Inflammatory macrophage treated with lipopolysaccharide for 4 hours (primary cell): ENCODE measurements at places on chromosomes 5 and 9.

GRCh38 chr5:98569288-98569687 is 204.2 kb upstream of the RGMB start:
- no peak for DNase-seq

- DNase-seq, result no peak
These were observed 388.3 kb upstream of the CHD1 start for GRCh38 chr5:99317136-99317535.

GRCh38 chr5:60447488-60447920 is 252.5 kb downstream of the DEPDC1B start:
- DNase-seq, result no peak

GRCh38 chr5:73435759-73436534 is 12.6 kb downstream of the FOXD1 start:
- no peak for DNase-seq

DNA sequence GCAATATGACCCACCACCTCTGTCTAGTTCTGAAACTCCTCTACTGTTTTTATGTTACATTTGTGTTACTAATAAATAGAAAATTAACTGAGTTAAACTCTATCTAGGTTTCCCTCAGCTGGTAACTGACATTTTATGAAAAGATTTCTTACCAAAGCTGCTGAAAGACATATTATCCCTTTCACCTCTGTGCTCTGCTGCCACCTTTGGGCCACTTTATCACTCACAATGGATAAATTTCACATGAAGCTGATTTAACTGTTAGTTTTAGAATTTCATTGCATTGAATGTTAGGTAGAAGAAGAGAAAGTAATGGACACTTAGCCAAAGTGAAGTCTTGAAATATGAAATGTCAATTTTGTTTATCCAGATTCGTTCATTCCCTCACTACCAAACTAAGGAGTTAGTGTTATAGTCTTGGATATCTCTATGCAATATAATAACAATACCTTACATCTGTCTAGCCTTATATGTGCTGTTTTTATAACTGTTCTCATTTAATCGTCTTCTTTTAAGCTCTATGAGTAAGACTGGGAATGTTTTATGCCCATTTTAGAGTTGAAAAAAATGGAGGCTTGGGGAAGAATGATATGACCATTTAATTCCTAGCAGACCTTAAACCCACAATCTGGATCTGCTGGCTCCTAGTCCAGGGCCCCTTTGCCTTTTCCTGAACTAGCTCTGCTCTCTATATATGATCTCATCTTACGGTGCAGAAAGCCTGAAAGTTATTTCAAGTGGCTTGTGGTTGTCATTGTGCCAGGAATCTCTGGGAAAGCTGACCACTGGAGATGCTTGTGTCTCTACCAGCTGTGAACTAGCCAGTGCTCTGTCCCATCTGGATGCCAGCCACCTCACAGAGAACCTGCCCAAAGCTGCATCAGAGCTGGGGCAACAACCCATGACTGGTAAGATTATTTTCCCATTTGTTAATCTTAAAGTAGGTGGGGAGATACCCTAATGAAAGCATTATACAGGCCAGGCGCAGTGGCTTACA is 97.1 kb downstream of the GOLPH3 start:
- DNase-seq, result peak; percentile 54

- DNase-seq, result no peak
These were observed 378.3 kb upstream of the WWC1 start for GRCh38 chr5:167912941-167913665.

- peak; percentile 97 for DNase-seq
These were observed 72.0 kb downstream of the ZFAND5 start for GRCh38 chr9:72292874-72293607.

- DNase-seq, result no peak
These were observed 71.4 kb downstream of the INSYN2B start for GRCh38 chr5:169908864-169909263.

GRCh38 chr9:102855641-102856040 is 139.5 kb upstream of the CYLC2 start:
- DNase-seq, result no peak

DNA sequence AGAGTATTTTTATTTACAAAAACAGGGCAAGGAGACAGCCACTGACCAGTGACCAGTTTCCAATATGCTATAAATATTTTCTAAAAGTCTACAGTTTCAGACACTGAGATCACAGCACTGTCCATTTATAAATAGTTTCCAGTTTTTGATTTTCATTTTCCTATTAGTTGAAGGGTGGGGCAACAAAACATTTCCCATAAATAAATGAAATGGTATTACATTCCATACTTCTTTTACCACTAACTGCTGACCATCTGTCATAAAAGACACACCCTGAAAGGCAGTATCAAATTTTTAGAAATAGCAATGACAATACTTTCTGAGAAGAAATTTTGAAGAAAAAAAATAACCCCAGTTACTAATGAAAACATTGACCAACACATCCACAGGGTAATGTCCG is 126.7 kb downstream of the ARSB start:
- no peak for DNase-seq

- no peak for DNase-seq
These were observed 57.2 kb downstream of the MLANA start for GRCh38 chr9:5947912-5948311.

DNA sequence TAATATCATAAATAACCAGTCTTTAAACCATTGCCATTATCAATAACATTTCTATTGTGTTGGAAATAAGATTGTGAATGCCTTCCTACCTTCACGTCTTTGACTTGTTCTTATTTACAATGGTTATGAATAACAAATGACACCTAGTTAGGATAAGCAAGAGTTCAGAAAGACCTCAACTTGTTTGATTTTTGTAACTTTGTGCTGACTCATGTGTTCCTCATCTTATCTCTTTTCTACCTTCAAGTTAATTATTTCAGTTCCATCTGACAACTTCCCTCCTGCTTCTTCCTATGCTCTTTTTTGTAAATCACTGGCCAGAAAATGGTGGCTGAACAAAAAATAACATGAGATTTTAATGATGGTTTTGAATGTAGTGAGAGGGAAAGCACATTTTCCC is 538.5 kb upstream of the TUSC1 start:
- DNase-seq, result no peak

GRCh38 chr9:125536167-125536772 is 170.7 kb downstream of the MAPKAP1 start:
- DNase-seq, result no peak

DNA sequence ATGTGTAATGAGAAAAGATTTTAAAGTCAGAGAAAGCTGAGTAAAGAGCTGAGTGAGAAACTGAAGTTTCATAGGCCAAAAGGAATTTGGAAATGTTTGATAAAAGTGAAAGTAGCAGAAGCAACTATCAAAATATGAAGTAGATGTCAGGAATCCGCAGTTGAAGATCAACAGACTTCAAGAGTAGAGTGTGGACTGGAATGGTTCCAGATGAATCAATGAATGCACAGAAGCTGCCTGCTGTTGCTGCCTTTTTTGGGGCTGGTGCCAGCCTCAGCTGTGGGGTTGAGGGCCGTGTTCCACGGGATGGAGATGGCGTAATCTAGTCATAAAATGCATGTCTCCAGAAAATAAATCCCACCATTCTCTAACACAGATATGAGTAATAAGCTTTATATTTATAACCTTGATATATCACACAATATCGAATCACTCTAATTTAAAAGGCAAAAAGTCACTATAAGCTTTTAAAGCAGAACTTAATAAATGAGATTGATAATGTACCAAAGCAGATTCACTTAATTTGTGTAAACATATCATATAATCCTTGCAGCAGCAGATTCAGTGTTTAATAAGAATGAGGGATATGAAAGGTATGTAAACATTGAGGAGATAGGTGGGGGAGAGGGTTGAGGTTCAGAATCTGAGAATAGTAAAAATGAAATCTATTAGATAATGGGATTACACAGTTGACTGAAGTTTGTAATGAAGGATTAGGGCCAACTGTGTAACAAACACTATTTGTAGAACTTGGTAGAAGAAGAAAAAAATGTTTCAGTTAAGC is 652.3 kb upstream of the FTMT start:
- no peak for DNase-seq

DNA sequence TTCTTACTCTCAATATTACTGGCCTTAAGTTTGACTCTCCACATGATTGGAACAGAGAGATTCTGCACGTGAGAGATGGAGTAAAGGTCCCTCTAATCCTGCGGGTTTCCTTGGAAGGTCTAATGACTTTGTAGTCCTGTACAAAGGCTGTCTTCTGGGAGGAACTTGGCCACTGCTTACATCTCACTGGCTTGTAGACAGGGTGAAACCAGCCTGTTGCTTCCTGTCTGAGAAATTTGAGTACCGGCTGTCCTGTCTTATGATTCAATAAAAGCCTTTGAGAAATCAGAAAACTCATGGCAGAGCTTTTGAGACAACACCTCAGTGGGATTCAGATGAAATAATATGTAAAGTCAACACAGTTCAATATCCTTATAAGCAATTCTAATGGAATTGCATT is 43.0 kb downstream of the IL31RA start:
- no peak for DNase-seq

DNA sequence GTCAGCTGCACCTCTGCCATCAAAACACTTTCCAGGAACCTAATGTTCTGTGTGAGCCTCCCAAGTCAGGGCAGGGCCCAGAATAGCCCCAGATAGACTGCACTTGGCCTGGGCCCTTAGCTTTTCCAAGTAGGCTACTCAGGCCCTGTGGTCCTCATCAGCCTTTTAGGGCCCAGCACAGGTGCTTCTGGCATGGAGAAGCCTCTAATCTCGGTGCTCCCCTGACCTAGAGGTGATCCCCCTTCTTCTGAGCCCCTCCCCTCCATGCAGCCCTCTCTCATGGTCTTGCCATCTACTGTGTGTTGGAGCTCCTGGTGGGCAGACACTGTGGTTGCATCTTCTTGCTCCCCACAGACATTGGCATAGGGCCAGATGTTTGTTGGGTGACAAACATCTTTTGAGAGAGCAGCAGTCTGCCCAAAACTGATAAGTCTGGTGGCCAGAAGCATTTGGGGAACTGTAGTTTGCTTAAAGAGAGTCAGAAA is 28.1 kb downstream of the FRMPD1 start:
- DNase-seq, result no peak

DNA sequence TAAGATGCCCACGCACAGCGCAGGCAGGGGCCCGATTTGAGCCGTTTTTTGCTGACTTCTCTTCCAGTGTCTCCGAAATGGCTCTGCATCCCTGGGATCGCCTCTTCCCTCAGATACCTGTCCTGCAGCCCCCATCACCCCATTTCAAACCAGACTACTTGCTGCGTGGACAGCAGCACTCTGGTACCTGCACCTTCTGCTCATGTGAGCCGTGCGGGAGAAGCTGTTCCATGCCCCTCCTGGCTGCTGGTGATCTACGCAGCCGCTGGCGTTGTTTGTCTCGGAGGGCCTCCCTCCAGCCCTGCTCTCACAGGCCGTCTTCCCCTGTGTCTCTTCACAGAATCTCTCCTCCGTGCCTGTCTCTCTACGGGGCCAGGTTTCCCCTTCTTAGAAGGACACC is 13.4 kb downstream of the CEP72 start:
- DNase-seq, result no peak

GRCh38 chr5:145965804-145966203 is 29.4 kb downstream of the SH3RF2 start:
- peak; percentile 54 for DNase-seq

DNA sequence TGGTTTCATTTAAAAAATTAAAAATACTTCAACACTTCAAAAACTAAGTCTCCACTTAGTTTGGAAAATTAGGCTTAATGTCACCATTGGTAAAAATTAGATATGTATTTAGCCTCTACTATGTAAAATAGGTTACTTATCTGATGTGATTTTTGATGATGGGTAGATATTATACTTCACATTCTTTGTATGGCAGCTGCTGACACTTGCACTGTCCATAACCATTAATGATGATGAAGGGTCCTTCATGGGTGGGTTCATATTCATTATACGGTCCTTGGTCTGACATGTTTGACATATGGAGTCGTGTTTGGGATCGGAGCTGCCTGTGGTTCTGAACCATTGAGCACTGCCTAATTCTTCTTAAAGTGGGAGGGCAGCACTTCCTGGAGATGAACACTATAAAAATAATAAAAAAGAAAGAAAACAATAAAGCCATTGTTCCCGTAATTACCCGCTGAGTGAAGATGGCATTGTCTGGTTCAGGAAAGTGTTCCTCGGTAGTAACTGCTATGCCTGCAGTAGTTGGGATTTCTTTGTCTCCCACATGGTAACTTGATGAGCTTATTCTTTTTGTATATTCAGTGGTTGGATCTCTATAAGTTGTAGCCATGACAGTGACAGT is 2.2 kb downstream of the LRRTM2 start:
- DNase-seq, result no peak

DNA sequence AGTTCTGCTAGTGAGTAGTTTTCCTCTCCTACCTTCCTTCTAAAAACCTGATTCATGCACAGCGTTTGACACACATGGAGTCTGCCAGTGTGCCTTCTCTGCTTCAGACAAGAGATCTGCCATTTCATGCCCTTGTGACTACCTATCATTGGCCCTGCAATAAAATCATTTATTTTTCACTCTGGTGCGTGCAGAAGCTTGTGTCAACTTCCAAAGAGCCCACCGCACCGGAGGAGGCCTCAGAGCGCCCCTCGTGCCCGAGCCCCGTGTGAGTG is 13.7 kb downstream of the HNRNPH1 start:
- no peak for DNase-seq

DNA sequence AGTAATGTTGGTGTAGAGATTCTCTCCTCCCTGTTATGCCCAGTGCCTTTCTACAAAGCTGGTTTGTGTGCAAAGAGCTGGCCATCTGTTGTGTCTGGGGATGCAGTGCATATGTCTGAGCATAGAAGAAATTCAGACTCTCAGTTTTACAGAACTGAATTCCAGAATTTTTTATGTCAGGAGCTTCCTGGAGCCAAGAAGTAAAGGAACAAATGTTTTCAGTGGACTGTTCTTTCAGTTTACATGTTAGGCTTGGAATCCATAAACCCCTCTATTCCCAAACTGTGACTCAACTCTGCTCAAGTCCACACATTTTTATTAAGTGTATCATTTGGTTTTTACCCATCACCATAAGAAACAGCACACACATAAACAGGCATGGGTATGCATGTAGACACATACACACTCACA is 366.0 kb downstream of the BRINP1 start:
- no peak for DNase-seq

GRCh38 chr9:4936823-4937222 is 48.2 kb upstream of the JAK2 start:
- peak; percentile 87 for DNase-seq

DNA sequence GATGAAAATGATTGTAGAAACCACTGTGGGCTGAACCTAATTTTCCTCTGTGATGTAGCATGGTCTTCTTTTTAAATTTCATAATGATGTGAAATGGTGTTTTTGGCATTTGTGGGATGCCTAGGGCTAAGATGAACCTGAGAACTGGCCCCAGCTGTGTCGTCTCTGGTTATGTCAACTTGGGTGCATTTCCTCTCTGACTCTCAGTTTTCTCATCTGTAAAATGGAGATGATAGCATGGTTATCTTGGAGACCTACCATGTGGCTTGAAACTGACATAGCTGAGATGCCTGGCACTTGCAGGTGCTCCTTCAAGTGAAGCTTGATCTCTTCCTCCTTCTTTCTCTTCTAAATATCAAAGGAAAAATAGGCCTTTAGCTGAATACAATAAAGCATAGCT is 77.8 kb downstream of the BOD1 start:
- DNase-seq, result no peak

DNA sequence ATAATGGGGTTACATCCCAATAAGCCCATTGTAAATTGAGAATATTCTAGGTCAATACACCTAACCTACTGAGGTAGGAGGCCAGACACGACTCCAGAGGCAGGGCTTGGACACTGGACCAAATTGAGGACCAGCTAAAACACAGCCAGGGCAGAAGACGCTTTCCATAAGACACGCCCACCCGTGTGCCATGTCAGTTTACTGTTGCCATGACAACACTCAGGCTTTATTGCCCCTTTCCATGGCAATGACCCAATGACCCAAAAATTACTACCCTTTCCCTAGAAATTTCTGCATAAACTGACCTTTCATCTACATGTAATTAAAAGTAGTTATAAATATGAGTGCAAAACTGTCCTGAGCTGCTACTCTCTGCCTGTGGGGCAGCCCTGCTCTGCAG is 31.5 kb downstream of the SLC22A4 start:
- DNase-seq, result no peak
